ENCODE measurements at places on chromosomes 12 and 14.

GRCh38 chr12:24599736-24600135 is 349.2 kb downstream of the BCAT1 start:
- peak; percentile 46 for DNase-seq

DNA sequence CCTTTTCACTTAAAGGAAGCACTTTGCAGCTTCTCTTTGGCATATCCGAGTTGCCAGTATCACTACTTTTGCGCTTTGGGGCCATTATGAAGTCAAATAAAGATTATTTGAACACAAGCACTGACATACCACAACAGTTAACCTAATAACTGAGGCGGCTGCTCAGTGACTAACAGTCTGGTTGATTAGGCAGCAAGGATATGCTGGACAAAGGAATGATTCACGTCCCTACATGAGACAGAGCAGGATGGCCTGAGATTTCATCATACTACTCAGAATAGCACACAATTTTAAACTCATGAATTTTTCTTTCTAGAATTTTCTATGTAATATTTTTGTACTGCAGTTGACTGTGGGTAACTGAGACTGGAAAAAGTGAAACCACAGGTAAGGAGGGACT is 56.9 kb upstream of the E2F7 start:
- DNase-seq = no peak

DNA sequence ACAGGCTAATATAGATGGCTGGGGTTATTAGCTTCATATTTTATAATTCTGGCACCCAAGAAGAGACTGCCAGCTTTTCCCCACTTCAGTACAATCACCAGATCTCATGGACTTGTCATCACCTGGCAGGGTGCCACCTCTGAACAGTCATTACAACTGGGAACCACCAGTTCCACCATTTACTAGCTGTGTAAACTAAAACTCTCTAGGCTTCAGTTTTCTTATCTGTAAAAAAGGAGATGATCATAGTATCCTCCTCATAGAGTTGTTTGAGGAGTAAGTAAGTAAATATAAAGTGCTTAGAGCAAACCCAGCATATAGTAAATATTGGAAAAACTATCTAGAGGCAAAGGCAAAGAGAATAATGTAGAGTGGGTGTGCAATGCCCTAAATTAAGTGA is 19.3 kb downstream of the CPNE8 start:
- no peak for DNase-seq

DNA sequence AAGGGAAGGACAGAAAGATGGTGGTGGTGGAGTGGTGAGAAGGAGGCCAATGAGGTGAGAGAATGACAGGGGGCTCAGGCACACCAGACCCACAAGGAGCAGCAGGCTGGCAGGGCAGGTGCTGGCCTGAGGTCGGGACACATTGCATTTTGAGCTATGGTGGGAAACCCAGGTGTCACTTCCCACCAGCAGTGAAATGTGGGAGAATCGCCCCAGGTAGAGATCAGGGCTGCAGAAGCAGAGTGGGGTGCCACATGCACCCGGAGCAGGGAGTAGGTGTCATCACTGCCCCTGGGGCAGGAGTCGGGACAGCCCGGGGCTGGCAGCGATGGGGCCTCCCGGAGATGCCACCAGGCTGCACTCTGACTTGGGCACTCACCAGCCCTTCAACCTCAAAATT is 315.8 kb downstream of the BCL11B start:
- no peak for DNase-seq

DNA sequence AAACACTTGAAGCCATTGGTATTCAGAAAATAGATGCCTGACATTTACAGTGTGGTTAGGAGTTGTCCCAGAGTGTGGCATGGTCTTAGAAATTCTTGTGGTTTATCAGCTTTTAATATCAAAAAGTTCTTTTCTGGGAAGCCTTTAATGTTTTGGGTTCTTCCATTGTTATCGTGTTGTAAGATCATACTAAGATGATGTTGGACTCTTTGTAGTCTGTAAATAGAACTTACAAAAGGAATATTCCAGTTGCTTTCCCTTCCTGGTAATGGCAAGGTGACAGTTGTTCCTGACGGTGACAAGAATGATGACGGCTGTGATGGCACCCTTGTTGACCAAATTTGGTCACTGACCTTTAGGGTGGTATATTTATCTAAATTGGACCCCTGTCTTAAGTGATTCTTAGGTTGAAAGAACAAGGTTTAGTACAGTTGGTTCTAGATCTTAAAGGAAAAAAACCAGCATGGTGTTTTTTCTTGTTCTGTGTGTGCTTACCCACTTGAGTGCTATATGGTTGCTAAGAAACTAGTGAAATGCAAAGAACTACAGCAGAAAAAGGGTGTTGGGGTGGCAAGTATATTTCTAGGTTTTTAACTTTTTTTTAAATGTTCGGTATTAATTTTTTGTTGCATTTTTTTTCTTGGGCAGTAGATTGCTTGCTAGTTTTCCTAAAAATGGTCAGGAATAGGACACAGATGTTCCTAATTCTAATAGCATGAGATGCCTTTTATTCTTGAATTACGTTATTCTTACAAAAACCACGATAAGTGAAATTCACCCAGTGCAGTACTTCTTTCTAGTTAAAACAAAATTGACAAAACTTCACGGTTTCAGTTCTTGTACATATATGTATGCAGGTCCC is 2.1 kb downstream of the ATP2A2 start:
- no peak for DNase-seq

DNA sequence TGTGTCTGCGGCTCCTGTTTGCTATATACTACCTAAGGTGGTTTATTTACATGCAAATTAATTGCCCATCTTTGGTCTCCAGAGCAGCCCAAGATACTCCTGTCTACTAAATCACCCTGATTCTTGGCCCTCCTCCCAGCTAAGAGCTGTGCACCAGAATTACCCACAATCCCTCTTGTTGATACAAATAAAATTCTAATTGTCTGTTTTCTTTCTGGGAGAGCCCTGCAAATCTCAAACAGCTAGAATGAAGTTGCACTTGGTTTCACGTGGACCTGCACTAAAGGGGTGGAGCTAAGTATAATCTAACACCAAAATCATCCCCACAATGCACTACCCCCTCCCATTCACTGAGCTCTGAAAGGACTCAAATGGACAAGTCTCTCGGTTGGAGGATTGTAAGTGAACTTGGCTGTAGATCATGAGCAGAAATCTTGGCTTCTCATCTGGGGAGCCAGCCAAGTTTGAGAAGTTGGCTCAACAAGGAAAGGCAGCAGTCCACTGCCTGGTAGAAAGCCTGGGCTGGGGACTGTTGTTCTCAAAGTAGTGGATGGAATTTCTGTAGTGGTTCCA is 6.6 kb downstream of the MAX start:
- no peak for DNase-seq

Measured in germinal center (tissue), 1 donor.